Hippocampal formation (tissue), 2 donors: ENCODE measurements at places on chromosomes 12 and 14.
A peak's percentile ranks its signal among the peaks of the same experiment; 100 is the strongest.

GRCh38 chr14:101511620-101512375 lies 49.5 kb upstream of the DIO3 start:
- no peak for DNase-seq

- peak; percentile 83 for DNase-seq
Observed at GRCh38 chr14:77301103-77301502, 19.6 kb downstream of the POMT2 start.

DNA sequence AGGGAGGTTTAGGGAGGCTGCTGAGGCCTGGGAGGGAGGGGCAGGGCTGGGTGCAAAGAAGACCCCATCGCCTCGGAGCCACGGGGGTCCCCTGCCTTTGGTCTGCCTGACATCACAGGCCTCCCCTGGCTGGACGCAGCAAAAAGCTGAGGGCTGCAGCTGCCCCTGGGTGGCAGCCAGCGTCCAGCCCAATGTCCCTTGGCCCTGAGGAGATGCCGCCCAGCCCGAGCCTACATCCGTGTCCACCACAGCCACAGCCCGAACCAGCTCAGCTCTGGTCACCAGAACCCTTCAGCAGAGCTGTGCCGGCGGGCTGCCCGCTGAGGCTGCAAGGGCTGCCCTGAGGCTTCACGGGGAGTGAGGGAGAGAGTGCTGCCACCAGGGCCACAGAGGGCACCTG lies 1.9 kb downstream of the NUDT14 start:
- DNase-seq = no peak

DNA sequence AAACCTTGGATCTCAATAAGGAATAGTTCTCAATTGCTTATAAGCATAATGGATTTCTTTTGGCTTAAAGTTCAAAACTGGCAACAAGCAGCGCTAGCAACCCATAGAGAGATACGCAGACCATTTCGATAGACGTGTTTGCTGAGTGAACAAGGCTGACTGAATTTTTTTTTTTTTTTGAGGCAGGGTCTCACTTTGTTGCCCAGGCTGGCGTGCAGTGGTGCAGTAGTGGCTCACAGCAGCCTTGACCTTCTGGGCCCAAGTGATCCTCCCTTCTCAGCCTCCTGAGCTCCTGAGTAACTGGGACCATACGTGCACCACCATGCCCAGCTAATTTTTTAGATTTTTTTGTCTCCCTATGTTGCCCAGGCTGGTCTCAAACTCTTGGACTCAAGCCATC lies 1.4 kb upstream of the AKAP5 start:
- no peak for DNase-seq

DNA sequence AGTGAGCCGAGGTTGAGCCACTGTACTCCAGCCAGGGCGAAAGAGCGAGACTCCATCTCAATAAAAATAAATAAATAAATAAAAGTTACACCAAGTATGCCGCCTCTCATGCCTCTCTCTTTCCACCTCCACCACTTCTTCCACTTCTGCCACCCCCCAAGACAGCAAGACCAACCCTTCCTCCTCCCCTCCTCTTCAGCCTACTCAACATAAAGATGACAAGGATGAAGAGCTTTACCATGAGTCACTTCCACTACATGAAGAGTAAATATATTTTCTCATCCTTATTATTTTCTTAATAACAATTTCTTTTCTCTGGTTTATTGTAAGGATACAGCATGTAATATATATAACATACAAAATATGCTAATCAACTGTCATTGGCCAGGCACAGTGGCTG lies 3.6 kb upstream of the TMED2 start:
- no peak for DNase-seq

GRCh38 chr14:22986508-22987054 lies 4.2 kb upstream of the AJUBA start:
- peak; percentile 75 for DNase-seq

DNA sequence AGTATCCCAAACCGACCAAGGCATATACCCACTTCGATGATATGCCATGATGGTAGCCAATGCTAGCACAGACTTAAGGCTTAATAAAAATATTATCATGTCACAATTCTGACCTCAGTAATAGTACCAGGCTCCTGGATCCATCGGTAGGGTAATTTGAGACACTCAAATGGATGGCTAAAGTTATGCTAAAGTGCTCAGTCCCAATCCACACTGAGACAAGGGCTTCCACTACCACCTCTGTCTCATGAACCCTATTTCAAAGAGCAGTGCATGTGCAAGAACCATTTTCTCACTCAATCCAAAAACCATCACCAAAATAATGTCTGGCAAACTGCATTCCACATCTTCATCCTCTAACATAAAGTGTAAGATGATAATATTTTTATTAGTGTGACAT lies 122.4 kb upstream of the KRR1 start:
- DNase-seq = no peak

GRCh38 chr14:61765225-61765943 lies 3.2 kb downstream of the SNAPC1 start:
- no peak for DNase-seq

- DNase-seq = no peak
Observed at GRCh38 chr12:102755266-102755665, 161.8 kb downstream of the PAH start.

DNA sequence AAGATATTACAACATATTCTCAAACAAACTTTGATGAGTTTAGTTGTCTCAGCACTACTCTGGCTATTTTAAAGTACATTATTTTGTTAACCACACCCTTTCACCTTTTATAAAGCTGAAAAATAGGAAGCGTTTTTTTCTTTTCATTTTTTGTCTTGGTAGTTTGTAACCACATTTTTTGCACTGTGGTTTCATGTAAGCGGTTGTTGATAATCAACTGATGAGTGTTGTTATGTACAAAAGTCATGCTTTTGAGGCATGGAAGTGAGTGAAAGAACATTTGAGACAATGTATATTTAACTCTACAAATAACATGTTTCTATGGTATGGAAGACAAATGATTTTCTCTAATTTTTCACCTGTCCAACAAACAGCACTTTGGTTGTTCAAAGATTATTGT lies 52.1 kb upstream of the ATP2B1 start:
- no peak for DNase-seq

GRCh38 chr14:36420149-36420687 lies 99.8 kb upstream of the MBIP start:
- no peak for DNase-seq

GRCh38 chr14:90566481-90566880 lies 169.7 kb downstream of the CALM1 start:
- DNase-seq = no peak

DNA sequence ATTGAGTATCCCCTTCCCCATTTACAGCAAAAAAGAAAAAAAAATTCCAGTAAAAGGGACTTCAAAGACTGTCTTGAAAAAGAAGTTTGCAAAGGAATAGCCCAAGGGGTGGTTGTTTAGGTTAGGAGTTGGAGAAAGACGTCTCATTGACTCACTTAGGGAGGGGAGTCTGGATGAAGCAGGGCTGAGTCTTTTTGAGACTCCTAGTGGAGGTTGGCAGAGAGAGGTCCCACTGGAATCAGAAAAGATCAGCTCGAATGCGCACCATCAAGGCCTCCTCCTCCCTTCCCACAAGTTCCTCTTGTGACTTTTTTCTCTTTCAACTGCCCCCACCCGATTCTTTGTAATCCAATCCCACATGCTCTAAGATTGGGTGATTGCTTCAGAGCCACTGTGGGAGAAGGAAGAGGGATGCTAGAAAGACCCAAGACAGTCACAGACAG lies 1.9 kb downstream of the ARHGEF40 start:
- peak; percentile 36 for DNase-seq

- no peak for DNase-seq
Observed at GRCh38 chr14:50085570-50086320, 30.6 kb downstream of the VCPKMT start.

DNA sequence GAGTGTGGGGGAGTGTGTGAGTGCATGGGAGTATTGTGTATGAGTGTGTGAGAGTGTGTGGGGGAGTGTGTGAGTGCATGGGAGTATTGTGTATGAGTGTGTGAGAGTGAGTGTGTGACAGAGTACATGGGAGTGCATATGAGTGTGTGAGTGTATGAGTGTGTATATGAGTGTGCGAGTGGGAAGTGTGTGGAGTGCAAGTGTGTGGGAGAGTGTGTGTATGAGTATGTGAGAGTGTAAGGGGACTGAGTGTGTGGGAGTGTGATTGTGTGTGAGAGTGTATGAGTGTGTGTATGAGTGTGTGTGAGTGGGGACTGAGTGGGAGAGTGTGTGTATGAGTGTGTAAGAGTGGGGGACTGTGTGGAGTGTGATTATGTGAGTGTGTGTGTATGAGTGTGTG lies 40.7 kb downstream of the PRIMA1 start:
- no peak for DNase-seq

GRCh38 chr12:45502481-45503128 lies 226.9 kb upstream of the ARID2 start:
- DNase-seq = no peak

GRCh38 chr12:125006365-125006764 lies 12.9 kb downstream of the BRI3BP start:
- DNase-seq = no peak

DNA sequence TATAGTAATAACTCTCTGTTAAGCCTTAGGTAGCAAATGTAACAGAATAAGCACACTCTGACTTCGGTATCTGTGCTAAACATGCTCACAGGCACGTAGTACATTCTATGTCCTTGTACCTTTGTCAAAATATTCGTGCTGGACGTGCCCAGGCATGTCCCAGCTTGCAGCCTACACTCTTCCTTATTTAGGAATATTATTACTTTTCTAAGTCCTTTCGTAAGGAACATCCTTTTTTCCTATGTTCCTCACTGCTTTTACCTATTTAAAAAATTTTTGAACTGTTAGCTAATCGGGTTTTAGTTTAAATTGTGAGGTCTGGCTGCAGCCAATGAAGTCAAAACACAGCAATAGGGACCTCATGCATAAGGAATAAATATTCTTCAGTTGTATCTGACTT lies 24.1 kb upstream of the UBC start:
- DNase-seq = no peak

- DNase-seq = no peak
Observed at GRCh38 chr12:462936-463705, 3.4 kb downstream of the B4GALNT3 start.

- no peak for DNase-seq
Observed at GRCh38 chr12:106769546-106769945, 4.9 kb upstream of the RIC8B start.

DNA sequence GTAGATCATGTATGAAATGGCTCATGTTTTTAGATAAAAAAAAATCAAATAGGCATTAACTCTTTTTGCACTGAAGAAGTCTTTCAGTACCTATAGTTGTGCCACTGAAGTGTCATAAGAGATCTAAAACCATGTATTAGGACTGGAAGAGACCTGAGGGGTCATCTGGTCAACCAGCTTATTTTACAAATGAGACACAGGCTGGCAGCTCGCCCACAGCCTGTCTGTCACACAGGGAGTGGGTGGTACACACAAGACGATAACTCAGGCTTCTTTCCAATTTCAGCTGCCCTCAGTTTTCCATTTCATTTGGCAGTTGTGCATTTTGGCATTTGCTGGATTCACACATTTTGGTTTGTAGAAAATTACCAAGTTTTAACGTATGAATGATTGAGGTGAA lies 34.7 kb downstream of the C12orf75 start:
- no peak for DNase-seq

DNA sequence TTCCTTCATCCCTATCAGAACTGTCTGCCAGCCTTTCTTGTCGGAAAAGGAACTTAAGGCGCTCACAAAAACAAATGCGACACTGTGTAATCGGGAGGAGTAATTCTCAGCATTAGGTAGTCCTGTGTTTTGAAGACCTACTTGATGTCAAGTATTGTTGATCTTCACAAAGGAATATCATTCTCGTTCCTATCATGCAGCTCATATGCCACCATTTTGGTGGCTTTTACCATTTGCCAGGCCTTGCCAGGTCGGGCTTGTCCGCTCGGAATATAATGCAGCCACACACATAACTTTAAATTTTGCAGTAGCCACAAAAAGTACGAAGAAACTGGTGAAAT lies 903 bp upstream of the PPP4R3A start:
- DNase-seq = no peak

DNA sequence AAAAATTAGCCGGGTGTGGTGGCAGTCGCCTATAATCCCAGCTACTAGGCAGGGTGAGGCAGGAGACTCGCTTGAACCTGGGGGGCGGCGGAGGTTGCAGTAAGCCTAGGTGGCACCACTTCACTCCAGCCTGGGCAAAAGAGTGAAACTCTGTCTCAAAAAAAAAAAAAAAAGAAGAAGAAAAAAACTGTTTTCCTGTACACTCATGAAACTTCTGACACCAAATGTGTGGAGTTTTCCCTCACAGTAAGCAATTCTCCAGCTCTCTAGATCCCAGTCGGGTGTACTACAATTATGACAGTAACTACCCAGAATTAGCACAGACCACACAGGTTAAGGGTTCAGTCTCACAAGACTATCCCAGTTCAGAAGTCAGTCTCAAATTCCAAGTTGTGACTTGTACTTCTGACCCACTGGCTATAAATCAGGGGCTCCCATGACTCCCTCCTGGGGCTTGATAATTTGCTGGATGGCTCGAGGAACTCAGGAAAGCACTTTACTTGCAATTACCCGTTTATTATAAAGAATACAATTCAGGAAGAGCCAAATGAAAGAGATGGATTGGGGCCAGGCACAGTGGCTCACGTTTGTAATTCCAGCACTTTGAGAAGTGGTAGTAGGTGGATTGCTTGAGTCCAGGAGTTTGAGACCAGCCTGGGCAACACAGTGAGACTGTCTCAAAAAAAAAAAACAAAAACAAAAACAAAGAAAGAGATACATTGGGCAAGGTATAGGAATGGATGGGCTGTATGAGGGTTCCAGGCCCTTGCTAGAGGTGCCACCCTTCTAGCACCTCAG lies 12.4 kb upstream of the ARF6 start:
- no peak for DNase-seq

DNA sequence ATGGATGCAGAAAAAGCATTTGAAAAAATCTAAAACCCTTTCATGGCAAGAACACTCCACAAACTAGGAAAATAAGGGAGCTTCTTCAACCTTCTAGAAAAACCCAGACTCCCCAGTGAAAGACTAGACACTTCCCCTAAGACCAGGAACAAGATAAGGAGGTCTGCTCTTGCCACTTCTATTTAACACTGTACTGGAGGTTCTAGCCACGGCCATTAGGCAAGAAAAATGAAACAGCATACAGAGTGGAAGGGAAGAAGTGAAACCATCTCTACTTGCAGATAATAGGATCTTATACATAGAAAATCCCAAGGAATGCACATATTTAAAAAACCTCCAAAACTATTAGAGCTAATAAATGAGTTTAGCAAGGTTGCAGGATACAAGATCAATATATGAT lies 42.3 kb downstream of the CHGA start:
- DNase-seq = no peak

DNA sequence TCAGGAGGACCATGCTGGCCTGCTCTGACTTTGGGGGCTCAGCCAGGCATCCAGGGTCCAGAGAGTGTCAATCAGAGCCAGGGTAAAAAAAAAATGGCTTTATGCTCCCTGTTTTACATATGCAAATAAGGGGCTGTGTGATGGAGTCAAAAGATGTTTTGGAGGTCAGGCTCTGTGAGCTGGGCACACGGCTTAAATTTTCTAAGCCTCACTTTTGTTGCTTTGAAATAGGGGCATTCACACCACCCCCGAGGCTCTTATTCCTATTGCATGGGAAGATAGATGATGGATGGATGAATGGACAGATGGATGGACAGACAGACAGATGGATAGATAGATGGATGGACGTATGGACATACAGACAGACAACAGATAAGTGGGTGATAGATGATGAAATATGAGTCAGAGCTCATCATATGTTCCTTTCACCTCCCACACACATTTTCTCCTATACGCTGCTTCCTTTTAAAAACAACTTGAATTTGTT lies 42.7 kb downstream of the RIN3 start:
- no peak for DNase-seq

- DNase-seq = no peak
Observed at GRCh38 chr12:108649126-108649525, 15.4 kb upstream of the SELPLG start.

GRCh38 chr12:61011767-61012423 lies 1248.3 kb upstream of the USP15 start:
- DNase-seq = no peak
